SK-N-SH (cell line): ENCODE measurements at places on chromosomes 6 and 20. TPM values are rescaled to one million over a fixed set of nuclear protein-coding genes. Genes with fewer than 3 reads are reported as not detected.

GRCh38 chr6:7529141-7529540 lies 12.3 kb upstream of the DSP start:
- H3K36me3 ChIP-seq, result no peaks in the 10 kb centered on the region
- H3K27me3 ChIP-seq, result no peaks in the 10 kb centered on the region; the same call in 1 of the 2 replicates
- no peaks in the 10 kb centered on the region for H3K4me1 ChIP-seq
- no peak overlapping the region for H3K27ac ChIP-seq
- no peak for DNase-seq
- H3K4me3 ChIP-seq, result no peak overlapping the region

DNA sequence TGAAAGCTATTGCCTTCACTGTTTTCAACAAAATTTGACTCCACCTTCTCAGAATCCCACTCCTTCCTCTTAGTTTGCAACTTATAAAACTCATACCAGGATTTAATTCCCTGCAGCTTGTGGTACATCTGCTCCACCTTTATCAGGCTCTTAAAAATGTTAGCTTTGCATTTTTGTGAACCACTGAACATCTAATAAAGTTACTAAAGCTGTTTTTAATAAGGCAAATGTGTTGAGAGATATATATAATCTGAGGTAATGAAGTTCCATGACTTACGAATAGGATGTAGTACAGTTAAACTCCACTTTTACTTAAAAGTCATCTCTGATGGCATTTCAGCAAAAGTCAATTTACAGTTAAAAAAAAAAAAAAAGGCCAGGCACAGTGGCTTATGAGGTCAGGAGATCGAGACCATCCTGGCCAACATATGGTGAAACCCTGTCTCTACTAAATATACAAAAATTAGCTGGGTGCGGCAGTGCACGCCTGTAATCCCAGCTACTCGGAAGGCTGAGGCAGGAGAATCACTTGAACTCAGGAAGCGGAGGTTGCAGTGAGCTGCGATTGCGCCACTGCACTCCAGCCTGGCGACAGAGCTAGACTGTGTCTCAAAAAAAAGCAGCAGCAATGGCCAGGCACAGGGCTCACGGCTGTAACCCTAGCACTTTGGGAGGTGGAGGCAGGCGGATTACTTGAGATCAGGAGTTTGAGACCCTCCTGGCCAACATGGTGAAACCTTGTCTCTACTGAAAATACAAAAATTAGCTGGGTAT lies 106.2 kb downstream of the KIF13A start:
- H3K36me3 ChIP-seq, result no peaks in the 10 kb centered on the region
- no peak for DNase-seq
- no peak overlapping the region for H3K4me3 ChIP-seq
- no peaks in the 10 kb centered on the region for H3K27me3 ChIP-seq
- no peak overlapping the region for H3K27ac ChIP-seq

NOX3 gene
- 0.02 TPM in 1 of 2 replicates, not detected in the other for polyA plus RNA-seq

- no peak for DNase-seq
- H3K4me1 ChIP-seq, result peaks cover 13% of the 10 kb centered on the region; the same call in 1 of the 2 replicates
- no peaks in the 10 kb centered on the region for H3K27me3 ChIP-seq
- H3K4me3 ChIP-seq, result peak overlapping the region; percentile 58
- H3K36me3 ChIP-seq, result peaks cover 8% of the 10 kb centered on the region
Measured at GRCh38 chr6:34657307-34657978, 39.1 kb downstream of the ILRUN start.

DNA sequence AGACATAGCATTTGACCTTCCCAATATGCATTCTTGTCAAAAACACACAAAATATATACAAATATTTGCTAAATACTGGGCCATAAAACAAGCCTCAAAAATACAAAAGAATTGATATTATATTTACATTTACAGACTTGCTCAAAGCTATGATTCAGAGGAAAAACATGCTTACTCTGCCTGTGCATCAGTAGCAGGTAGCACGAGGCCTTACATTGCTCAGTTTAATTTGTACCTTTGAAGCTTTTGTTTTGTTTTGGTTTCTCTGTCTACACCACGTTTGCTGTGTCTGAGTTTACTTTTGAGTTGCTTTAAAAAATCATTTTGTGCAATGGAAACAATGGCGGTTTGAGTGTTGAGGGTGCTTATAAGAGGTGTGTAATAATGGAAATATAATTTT lies 99.3 kb downstream of the PHF3 start:
- DNase-seq, result no peak
- peaks cover 8% of the 10 kb centered on the region; the same call in 1 of the 2 replicates for H3K4me1 ChIP-seq
- no peaks in the 10 kb centered on the region for H3K27me3 ChIP-seq
- no peak overlapping the region for H3K4me3 ChIP-seq

- DNase-seq, result no peak
- no peak overlapping the region for H3K27ac ChIP-seq
- H3K27me3 ChIP-seq, result no peaks in the 10 kb centered on the region
- H3K4me3 ChIP-seq, result no peak overlapping the region
- peaks cover 8% of the 10 kb centered on the region; the same call in 1 of the 2 replicates for H3K4me1 ChIP-seq
- no peaks in the 10 kb centered on the region for H3K36me3 ChIP-seq
Measured at GRCh38 chr6:5582762-5583161, 321.4 kb downstream of the FARS2 start.

- no peak overlapping the region for H3K4me3 ChIP-seq
- no peak for DNase-seq
- no peaks in the 10 kb centered on the region for H3K27me3 ChIP-seq
- H3K27ac ChIP-seq, result no peak overlapping the region
- H3K4me1 ChIP-seq, result no peaks in the 10 kb centered on the region
Measured at GRCh38 chr20:22861990-22862389, 173.1 kb upstream of the SSTR4 start.

ITCH gene
- 3.8 and 4.1 TPM in 2 replicates for polyA plus RNA-seq

GRCh38 chr6:131372535-131372934 lies 200.5 kb upstream of the ARG1 start:
- no peaks in the 10 kb centered on the region for H3K36me3 ChIP-seq
- DNase-seq, result no peak
- no peak overlapping the region for H3K27ac ChIP-seq
- H3K4me1 ChIP-seq, result no peaks in the 10 kb centered on the region
- H3K4me3 ChIP-seq, result no peak overlapping the region

DNA sequence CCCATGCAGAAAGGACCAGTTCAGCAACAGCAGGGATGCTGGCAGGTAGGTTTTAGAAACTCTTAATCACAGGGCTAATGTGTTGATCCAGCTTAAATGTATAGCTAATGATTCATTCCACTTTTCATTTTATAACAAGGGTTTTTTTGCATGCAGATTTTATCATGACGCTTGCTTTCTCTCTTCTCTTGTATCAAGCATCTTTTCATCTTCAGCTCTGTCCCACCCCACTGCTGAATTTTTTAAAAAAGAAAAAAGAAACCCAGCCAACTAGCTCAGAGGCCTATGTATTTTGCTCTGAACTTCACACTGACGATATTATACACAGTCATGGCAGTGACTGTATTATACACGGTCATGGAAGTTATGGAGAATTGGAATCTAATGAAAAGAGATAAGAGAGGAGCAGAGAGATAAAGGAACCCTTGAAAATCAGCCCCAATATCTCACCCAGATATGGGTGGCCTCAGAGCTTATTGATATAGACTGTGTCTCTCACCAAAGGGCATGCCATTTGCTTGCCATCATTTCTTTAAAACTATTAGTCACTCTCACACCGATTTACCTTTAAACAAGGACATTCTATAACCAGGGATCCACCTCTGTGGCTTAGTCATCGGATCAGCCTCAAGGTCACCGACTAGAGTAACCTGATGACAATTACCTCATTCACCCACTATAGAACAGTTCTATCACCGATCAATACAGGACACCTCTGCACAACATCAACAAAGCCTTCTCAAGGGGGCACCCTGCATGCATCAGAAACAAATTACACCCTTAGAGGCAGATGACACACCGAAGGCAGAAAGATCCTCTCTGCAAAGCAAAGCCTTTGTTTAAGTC lies 222.0 kb downstream of the ATXN1 start:
- H3K27me3 ChIP-seq, result no peaks in the 10 kb centered on the region
- no peaks in the 10 kb centered on the region for H3K4me1 ChIP-seq
- no peak overlapping the region for H3K4me3 ChIP-seq
- no peak overlapping the region for H3K27ac ChIP-seq
- DNase-seq, result no peak

DNA sequence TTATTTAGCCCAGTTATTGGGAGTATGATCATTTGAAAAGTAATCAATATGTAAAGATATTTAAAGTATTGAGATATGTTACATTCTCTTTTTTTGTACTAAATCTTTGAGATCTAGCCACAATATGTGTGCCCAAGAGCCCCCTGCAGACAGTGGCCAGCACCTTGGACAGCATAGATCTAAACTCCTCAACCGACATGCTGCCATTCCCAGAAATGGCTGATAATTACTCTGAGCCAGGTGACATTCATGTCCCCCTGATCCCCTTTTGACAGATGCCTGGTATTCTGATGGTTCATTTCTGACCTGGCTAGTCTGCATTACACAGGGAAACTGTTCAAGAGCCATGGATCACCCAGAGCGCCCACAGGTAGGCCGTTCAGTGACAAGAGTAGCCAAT lies 177.1 kb downstream of the ZDHHC14 start:
- H3K4me1 ChIP-seq, result no peaks in the 10 kb centered on the region
- no peaks in the 10 kb centered on the region for H3K36me3 ChIP-seq
- H3K27ac ChIP-seq, result no peak overlapping the region
- H3K4me3 ChIP-seq, result no peak overlapping the region

DNA sequence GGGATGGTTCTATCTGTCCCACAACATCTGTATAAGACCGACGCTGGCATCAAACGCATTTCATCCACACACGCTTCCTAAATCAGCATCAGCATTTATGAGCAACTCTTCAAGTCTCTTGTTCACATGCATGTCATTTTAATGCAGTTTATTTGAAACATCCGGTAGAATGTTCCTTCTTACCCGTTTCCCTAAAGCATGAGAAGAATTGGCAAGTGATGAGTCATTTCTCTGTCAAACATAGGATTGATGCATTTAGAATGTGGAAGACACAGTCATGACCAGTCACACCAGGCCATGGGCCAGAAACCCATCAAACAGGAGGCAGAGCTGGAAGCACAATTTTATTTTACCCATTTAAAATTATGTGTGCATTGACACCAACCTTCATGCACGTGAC lies 122.8 kb downstream of the UST start:
- H3K27ac ChIP-seq, result peak overlapping the region; percentile 39; the same call in 1 of the 2 replicates
- H3K36me3 ChIP-seq, result no peaks in the 10 kb centered on the region
- H3K4me1 ChIP-seq, result 0 out of 2 replicates have a peak, but pooled peaks cover 4% of the 10 kb centered on the region
- DNase-seq, result no peak
- no peaks in the 10 kb centered on the region for H3K27me3 ChIP-seq

DNA sequence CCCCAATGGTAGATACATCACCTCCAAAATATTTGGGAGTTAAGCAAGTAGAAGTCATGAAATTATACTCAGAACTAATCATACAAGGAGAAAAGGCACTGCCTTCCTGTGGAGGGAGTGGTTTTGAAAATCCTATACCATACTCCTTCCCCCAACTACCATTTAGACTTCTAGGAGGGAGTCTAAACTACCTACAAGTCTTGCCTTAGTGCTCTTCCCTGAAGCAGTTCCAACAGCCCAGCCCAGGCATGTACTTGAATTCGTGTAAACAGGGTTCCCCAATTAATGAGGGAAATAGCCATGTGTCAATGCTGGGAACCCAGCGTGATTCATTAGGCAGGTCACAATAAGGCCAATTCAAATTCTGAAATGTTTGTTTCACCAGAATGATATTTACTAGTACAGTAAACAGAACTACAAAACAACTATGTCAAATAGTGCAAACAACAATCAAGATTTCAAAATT lies 39.1 kb upstream of the SGK1 start:
- H3K36me3 ChIP-seq, result no peaks in the 10 kb centered on the region
- no peak overlapping the region for H3K4me3 ChIP-seq
- DNase-seq, result no peak

GRCh38 chr6:167668019-167668753 lies 158.5 kb upstream of the AFDN start:
- no peaks in the 10 kb centered on the region for H3K27me3 ChIP-seq
- no peak overlapping the region for H3K27ac ChIP-seq
- no peaks in the 10 kb centered on the region for H3K4me1 ChIP-seq
- DNase-seq, result no peak
- no peak overlapping the region for H3K4me3 ChIP-seq

NAPB gene
- polyA plus RNA-seq, result 3.0 and 5.9 TPM in 2 replicates

HCRTR2 gene
- polyA plus RNA-seq, result not detected in 2 replicates

- no peaks in the 10 kb centered on the region; the same call in 1 of the 2 replicates for H3K27me3 ChIP-seq
- no peak overlapping the region for H3K27ac ChIP-seq
- H3K4me1 ChIP-seq, result peaks cover 23% of the 10 kb centered on the region; the same call in 1 of the 2 replicates
Measured at GRCh38 chr6:33826537-33826936, 22.7 kb upstream of the MLN start.

SMIM8 gene
- 1.6 and 3.1 TPM in 2 replicates for polyA plus RNA-seq

GRCh38 chr6:93124006-93124632 lies 295.2 kb downstream of the EPHA7 start:
- DNase-seq, result no peak
- no peak overlapping the region for H3K27ac ChIP-seq
- no peaks in the 10 kb centered on the region for H3K36me3 ChIP-seq
- H3K27me3 ChIP-seq, result no peaks in the 10 kb centered on the region

GRCh38 chr20:49132995-49133478 lies 55.1 kb downstream of the STAU1 start:
- peaks cover 17% of the 10 kb centered on the region; the same call in 1 of the 2 replicates for H3K36me3 ChIP-seq
- H3K4me1 ChIP-seq, result no peaks in the 10 kb centered on the region; the same call in 1 of the 2 replicates
- H3K27ac ChIP-seq, result no peak overlapping the region
- peak; percentile 49 for DNase-seq
- H3K4me3 ChIP-seq, result no peak overlapping the region
- H3K27me3 ChIP-seq, result no peaks in the 10 kb centered on the region

DNA sequence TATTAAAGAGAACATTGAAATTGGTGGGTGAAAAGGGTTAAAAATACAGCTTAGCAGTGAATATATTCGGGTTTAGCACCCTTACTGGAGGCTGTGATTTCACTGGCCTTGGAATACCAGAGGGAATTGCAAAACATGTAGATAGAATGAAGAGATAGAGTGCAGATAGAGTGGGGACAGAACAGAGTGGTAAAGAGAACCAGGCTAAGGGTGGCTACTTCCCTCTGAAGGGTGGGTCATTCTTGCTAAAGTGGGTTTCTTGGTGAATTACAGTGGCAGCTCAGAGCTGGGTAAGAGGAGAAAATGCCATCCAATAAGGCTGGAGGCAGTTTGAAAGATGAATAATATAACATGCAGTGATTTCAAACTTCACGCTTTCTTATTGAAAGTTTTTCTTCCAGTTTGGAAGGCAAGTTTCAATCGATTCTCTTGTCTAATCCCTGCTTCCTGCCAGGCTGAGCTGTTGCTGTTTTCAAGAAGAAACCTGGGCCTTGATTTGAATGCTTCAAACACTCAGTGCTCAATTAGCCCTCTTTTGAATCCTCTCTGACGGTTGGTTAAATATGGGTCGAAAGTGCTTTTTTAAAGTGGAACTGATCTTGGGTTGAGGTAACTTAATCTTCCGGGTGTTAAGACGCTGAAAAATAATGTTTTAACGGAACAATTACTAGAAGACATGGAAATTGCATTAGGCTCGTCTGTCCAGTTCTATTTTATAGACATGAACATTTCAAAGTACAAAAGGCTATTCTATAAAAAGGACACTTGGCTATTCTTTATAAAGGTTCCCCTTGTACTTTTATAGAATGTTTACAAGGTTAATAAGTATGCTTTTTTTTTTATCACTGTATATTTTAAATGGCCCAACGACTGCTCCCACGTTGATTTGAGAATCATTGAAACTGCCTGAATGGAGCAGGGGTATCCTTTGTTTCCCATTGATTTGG lies 203.3 kb downstream of the BCAS1 start:
- no peaks in the 10 kb centered on the region for H3K27me3 ChIP-seq
- H3K27ac ChIP-seq, result peak overlapping the region; percentile 90
- DNase-seq, result no peak
- no peaks in the 10 kb centered on the region for H3K36me3 ChIP-seq
- H3K4me3 ChIP-seq, result no peak overlapping the region

- H3K27me3 ChIP-seq, result no peaks in the 10 kb centered on the region
- no peak for DNase-seq
- H3K27ac ChIP-seq, result no peak overlapping the region
- no peak overlapping the region for H3K4me3 ChIP-seq
Measured at GRCh38 chr6:6635869-6636268, 47.3 kb downstream of the LY86 start.

GRCh38 chr20:11712639-11713160 lies 205.0 kb upstream of the BTBD3 start:
- no peak overlapping the region for H3K4me3 ChIP-seq
- no peak overlapping the region for H3K27ac ChIP-seq
- no peaks in the 10 kb centered on the region for H3K36me3 ChIP-seq
